ENCODE measurements at places on chromosomes 2 and 18.
A peak's percentile ranks its signal among the peaks of the same experiment; 100 is the strongest.

- DNase-seq = no peak
Observed at GRCh38 chr2:236998758-236999157, 86.9 kb upstream of the COPS8 start.

DNA sequence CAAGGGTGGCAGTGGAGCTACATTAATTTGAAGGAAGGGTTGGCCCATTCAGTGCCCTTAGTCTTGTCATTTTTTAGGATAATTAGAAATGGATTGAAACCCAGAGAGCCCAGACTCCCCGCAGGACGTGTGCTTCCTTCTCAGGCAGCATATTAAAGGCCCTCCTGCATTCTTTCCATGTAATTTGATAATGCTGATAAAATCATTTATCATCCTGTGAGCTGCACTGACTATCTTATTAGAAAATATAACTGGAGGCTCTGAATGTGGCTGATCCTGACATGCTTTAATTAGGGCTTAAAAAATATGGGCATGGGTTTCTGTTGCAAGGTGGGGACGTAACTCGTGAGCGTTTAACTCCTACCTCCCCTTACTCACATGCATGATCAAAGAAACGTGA, 148.1 kb downstream of the ACKR3 start:
- DNase-seq = no peak

GRCh38 chr2:114684403-114684802, 242.0 kb downstream of the DPP10 start:
- DNase-seq = no peak

DNA sequence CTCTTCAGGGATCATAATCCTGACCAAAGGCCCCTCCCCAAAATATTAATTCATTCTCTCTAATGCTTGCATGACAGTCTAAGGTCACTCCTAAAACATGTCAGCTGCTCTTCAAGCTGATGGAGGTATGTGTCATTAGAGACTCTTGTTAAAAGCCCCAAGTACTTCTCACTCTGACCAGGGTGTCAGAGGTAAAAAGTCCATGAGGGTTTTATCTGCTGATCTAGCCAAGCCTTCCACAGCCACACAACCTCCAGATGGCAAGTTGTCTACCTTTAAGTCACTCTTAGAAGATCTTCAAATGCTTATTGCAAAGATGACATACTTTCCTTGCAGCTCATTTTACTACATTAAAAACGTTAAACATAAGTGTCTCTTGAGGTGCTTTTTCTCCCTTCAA, 83.6 kb upstream of the ETAA1 start:
- no peak for DNase-seq

DNA sequence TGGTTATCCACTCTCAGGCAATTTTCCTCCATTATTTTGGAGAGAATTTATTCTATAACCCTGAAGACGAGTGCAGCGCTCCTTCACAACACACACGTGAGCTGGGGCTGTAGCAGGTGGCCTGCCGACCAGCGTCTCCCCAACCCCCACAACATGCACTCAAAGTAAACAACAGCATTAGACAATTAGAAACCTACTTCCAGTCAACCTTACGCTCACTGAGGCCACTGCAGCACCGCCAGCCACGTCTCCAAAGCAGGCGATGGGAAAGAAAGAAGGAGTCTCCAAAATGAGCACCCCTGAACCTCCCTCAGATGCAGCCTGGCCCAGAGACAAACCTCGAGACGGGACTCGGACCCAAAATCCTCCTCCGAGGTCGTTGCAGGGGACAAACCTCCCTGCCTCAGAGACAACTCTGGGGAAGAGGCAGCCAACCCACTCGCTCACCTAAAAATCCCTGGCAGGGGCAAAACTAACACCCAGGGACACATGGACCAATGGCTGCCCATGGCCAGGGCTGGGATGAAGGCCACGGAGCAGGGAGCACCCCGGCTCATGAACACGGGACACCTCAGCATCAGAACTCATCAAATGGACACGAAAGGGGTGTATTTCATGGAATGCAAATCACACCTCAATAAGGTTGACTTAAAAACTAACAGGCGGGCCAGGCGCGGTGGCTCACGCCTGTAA, 2.6 kb downstream of the SLC66A2 start:
- DNase-seq = no peak

DNA sequence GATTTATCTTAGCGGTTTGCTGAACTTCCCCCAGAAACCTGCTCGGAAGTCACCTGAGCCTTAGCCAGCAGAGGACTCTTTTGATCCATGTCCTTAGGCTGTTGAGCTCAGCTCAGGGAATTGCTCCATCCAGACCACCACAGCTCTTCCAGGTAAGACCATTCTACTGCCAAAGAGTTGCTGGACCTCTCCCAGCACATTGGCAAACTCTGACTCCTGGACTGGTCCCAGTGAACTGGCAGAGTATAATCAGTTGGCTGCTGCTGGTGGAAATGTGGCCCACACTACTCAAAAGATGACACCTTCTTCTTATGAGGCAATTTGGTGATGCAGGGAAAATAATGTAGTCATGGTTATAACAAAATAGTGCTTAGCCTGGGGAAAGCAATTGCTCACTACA, 308.8 kb upstream of the FIGN start:
- DNase-seq = no peak

DNA sequence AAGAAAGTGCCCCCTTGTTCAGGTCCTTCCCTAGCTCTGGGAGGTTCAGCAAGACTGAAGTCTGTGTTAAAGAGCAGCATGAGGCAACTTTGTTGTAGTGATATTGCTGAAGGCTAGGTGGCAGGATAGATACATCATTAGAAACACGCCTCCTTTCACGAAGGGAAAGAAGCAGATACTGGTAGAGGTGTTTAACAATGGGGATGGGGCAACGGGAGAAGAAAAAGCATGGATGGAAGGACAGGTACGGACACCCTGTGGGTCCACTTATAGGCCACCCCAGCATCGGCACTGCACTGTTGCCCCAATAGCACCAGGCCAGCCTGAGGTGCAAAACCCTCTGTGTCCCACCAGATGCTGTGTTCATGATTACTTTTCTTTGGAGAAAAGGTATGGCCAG, 3.5 kb upstream of the IGFBP5 start:
- peak; percentile 63 for DNase-seq

- peak; percentile 77 for DNase-seq
Observed at GRCh38 chr2:95530734-95531133, 46.2 kb upstream of the TRIM43B start.

GRCh38 chr2:152920846-152921245, 202.4 kb downstream of the ARL6IP6 start:
- peak; percentile 4 for DNase-seq

DNA sequence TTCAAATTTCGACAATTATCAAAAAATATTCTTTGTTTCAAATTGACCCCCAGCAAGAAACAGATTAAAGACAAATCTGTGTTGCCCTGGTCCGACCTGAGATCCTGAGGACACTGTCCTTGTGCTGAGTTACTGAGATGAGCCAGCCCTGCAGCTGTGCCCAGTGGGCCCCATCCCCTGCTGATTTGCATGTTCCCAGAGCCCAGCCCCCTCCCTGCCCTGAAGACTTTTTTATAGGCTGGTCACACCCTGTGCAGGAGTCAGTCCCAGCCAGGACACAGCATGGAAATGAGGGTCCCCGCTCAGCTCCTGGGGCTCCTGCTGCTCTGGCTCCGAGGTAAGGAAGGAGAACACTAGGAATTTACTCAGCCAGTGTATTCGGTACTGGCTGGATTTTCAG, 31.4 kb upstream of the ZNG1B start:
- no peak for DNase-seq

DNA sequence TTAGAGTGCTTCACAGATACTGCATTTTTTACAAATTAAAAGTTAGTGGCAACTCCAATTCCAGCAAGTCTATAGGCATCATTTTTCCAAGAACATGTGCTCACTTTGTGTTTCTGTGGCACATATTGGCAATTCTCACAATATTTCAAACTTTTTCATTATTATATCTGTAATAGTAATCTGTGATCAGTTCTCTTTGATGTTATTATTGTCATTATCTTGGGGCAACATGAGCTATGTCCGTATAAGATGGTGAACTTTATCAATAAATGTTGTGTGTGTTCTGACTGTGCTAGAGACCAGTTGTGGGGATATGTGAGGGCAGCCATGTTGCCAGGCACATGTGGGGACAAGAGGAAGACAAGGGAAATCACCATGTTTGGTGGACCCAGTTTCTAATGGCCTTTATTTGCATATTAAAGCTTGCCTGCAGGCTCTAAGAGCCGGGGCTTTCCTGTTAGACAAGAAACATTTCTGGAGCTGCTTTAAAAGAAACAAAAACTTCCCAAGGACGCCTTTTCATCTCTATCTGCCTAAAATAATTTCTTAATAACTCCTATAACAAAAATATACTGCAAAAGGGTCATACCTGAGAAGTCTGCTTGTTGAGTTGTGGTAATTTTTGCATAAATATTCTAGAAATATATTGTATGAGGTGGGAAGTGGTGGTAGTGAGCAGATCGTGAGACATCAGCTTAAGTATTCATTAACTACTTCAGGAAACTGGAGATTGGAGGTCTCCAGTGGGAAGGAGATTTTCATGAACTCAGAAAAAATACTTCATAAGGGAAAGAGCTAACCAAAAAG, 37.2 kb downstream of the KYNU start:
- DNase-seq = no peak

DNA sequence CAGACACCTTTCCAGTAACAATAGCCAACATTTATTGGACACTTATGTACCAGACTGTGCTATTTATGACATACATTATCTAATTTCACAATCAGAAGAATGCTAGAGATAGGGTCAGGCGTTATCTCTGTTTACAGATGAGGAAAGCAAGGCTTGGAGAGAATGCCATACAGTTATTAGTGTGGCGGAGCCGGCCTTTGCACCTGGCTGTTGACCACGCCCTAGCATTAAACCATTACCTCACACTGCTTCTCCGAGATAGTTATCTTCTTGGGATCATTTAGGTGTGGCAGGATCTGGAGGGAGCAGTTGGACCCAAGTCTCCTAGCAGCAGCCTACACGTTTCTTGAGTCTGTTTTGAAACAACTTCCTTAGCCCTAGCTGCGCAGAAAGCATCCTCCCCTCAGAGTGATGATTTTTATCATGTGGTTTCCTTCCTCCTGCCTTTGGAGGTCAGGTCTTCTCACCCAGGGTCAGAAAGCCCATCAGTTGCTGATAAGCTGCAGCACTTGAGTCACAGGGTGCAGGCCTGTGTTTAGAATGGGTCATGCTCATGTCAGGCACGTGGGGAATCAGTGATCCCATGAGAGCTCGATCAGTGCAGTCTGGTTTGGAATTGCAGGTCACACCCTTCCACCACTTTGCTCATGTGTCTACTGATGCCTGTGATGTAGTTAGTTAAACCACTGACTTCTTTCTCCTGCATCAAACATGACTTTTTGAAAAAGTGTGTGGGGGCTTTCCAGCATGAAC, 118.2 kb downstream of the SPTBN1 start:
- no peak for DNase-seq

DNA sequence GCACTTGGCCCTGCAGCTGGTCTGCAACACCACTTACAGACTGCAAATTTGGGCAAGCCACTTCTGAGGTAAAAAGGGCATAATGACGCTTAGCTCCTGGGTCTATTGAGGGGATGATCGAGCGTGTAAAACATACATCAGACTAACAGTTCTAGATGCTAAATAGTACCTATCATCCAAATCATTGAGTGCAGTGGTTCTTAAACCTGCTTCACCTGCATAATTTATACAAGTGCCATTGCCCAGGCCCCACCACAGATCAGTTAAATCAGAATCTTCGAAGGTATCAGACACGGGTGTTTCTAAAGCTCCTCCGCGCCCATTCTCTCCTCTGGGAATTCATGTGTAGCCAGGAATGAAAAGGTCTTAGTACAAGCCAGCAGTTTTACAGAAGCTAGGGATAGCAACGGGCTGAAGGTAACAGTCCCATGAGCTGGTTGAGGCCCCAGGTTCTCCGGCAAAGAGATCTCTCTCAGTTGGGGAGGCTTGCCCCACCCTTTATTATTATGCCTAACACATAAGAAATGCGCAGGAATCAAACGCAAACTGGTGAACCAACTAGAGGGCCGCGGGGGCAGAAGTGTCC, 737 bp upstream of the RNF181 start:
- no peak for DNase-seq

DNA sequence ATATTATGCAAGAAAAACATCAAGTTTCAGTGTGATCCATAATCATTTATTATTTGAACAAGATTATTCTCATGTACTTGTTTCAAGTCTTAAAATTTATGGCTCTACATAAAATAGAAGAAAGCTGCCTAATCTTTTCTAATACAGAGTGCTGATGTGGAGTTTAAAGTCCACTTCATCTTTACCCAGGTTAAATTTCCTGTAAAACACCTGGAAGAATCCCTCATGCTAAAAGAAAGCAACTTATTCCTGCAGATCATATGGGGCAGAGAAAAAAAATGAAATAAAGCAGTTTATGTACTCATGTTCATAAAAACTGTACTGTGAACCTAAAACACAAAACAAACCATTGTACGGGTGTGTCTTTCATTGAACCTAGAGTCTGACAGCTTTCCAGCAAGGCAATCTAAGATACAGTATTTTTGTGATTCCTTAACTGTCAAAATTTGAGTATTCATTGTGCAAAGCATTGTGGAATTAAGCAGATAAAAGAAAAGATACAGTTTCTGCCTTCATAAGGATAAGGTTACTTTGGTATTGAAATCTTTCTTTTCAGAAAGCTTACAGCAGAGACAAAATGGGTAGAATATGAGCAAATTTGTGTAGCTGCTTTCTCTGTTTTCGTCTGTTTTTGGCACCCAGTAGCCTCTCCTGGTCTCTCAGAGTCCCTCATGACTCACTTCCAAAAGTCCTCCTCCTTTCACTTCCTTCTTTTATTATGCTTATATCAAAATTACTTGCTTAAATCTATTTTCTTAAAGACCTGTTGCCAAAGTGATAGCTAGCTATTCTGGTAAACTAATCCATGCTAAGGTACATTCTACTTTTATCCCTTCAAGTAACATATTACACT, 26.9 kb upstream of the GLS start:
- DNase-seq = no peak

GRCh38 chr18:13433685-13434084, 215.1 kb downstream of the LDLRAD4 start:
- peak; percentile 23 for DNase-seq

DNA sequence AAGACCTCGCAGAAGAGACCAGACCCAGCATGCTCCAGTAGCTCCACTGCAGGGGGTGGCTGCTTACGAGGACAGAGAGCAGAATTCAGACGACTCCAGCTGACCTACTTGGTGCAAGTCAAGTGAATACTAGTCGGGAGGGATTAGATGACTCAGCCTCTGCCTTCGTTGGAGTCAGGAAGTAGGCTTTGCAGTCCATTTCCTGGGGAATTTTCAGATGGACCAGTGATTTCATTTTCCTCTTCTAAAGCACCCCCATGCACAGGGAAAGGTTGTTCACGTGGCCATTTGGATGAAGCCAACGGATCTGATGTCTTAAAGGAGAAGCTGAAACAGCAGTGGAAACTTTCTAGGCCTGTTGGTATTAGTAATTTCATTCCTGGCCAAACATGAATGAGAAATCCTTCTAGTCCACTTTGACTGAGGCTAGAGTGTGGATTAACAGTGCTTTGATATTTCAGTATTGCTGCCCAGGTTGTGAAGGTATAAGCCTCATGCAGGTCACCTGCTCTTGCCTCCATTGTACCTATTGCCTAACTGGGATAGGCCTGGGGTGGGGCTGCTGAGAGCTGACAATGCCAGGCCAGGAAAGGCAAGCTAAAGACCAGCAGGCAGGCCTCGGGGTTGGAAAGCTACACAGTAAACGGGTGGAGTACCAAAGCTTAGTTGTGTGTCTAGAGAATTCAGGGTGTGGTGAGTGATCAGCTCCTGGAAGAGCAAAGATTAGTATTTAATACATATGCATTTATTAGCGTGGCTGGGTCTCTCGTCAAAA, 117.6 kb upstream of the FOSL2 start:
- DNase-seq = peak; percentile 96
